HCT116 (cell line): ENCODE measurements at places on chromosomes 13 and 19. TPM values are rescaled to one million over a fixed set of nuclear protein-coding genes. Genes with fewer than 3 reads are reported as not detected.

DNA sequence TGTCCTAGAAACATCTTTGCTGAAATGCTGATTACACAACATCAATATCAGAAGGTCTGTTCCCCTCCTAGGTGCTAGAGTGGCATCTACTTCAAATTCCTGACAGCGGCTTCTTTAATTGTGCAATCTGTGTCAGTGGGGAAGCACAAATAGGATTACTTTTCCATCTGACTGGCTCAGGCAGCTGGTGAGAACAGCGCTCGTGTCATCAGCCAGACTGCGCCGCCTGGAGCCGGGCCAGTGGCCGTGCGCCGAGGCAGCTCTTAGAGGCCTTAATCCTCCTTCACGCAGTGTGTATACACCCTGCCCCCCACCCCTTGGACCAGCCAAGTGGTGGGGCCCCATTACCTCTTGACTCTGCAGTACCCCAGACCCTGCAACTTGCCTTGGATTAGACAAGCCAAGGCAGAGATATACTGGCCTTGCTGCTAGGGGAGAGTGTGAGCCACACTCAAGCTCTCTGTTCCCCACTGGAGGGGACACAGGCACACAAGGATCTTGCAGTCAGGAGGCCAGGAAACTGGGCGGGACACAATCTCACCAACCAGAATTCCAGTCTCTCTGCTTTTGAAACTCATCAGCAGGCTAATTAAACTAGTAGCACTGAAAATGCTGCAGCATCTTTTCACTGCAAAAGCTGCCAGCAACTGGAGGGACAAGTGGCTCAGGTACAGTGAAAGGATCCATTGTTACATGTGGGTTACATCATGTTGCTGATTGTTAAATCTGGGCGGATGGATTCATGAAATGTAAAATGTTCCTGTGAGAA lies 48.9 kb upstream of the EPHX3 start:
- no peaks in the 10 kb centered on the region for H3K36me3 ChIP-seq
- no peak overlapping the region for H3K4me3 ChIP-seq
- DNase-seq: no peak
- H3K4me1 ChIP-seq: no peaks in the 10 kb centered on the region

- no peaks in the 10 kb centered on the region for H3K27me3 ChIP-seq
- H3K36me3 ChIP-seq: no peaks in the 10 kb centered on the region
- no peak for DNase-seq
- no peak overlapping the region for H3K4me3 ChIP-seq
- no peak overlapping the region for H3K27ac ChIP-seq
These were observed 33.6 kb downstream of the LMO7 start for GRCh38 chr13:75669706-75670105.

DNA sequence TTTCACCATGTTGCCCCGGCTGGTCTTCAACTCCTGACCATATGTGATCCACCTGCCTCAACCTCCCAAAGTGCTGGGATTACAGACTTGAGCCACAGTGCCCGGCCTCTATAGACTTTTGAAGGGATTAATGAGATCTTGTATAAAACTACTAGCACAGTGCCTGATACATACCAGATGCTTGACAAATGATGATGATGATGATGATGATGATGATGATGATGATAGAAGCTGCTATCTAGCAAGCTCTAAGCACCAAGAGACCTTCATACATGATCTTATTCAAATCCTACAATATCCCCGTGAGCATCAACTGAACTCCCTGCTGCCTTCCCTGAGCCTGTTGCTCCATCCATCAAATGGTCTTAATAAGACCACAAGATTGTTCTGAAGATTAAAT lies 14.4 kb downstream of the CEACAM20 start:
- H3K4me1 ChIP-seq: no peaks in the 10 kb centered on the region
- H3K4me3 ChIP-seq: no peak overlapping the region
- no peaks in the 10 kb centered on the region for H3K27me3 ChIP-seq
- no peak overlapping the region for H3K27ac ChIP-seq

DNA sequence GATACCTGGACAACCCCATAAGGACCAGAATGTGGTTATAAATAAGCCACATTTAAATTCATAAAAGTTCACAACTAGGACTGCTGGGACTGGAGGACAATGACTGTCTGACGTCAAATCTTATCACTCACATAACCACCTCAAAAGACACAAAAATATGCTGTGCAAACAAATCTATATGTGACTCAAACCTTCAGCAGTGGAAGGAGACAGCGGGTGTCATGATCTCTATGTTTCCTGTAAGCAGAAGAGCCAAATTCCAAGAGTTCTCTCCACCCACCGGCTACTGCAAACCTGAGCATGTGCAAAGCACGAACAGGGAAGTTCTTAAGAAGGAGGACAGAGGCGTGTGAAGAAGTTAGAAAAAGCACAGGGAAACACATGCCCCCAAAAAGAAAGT lies 113.2 kb downstream of the MYCBP2 start:
- H3K4me1 ChIP-seq: no peaks in the 10 kb centered on the region
- no peaks in the 10 kb centered on the region for H3K36me3 ChIP-seq
- no peak for DNase-seq
- H3K27ac ChIP-seq: no peak overlapping the region
- no peak overlapping the region for H3K4me3 ChIP-seq

GRCh38 chr19:4059891-4060620 lies 6.6 kb downstream of the ZBTB7A start:
- peak overlapping the region; percentile 96 for H3K27ac ChIP-seq
- no peaks in the 10 kb centered on the region; the same call in 1 of the 2 replicates for H3K36me3 ChIP-seq
- no peak for DNase-seq
- H3K4me1 ChIP-seq: peaks cover 66% of the 10 kb centered on the region

GRCh38 chr19:2099054-2099501 lies 2.4 kb downstream of the IZUMO4 start:
- no peaks in the 10 kb centered on the region for H3K27me3 ChIP-seq
- no peak for DNase-seq
- peaks cover 24% of the 10 kb centered on the region for H3K4me1 ChIP-seq
- H3K4me3 ChIP-seq: no peak overlapping the region
- peaks cover 18% of the 10 kb centered on the region for H3K36me3 ChIP-seq

GRCh38 chr13:73142071-73142470 lies 83.3 kb downstream of the KLF5 start:
- H3K27ac ChIP-seq: no peak overlapping the region
- no peak overlapping the region for H3K4me3 ChIP-seq
- DNase-seq: no peak

The ZNF541 gene
- total RNA-seq: not detected

The RASGRP4 gene
- total RNA-seq: not detected

The YJEFN3 gene
- total RNA-seq: 25.3 TPM

The GCDH gene
- total RNA-seq: 23.2 TPM
